D721Med (cell line): ENCODE measurements at places on chromosomes 3 and 15.

DNA sequence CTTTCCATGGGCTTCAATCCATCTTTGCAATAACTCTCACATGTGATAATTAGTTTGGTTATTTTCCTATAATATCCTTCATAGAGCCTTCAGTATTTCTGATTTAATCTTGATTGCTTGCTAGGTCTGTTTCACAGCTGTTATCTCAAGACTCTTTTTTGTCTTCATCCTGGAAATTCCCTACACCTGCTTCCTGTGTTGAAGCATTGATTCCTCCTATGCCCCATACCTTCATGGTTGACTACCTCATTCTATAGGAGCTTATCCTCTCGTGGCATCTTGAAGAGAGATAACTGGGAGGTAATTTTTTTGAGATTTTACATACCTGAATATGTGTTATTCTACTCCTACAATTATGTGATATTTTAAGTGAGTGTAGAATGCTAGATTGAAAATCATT lies 26.7 kb downstream of the PIK3CA start:
- no peak for DNase-seq

GRCh38 chr3:16789344-16790120 lies 95.2 kb upstream of the PLCL2 start:
- DNase-seq: no peak

- DNase-seq: no peak
Measured at GRCh38 chr15:31513178-31513577, 186.5 kb downstream of the KLF13 start.

DNA sequence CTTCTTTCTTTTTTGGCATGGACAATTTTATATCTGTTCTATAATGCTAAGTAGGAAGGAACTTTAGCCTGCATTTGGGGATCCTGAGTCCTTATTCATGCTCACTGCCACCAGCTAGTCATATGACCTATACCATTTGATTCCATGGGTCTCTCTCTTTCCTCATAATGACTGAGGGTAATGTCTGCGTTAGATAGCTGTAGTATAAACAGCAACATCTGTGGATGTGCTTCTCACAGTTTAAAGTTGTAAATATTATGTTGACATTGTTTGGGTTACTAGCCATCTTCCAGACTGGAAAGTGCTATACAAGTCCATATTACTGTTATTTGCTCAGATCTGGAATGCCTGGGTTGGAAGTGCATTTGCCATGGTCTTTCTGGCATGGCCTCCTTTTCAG lies 274.9 kb upstream of the SEMA6D start:
- DNase-seq: no peak
